ENCODE measurements at places on chromosomes 1 and 21.

GRCh38 chr1:203672346-203672745, 45.7 kb downstream of the ATP2B4 start:
- no peak for DNase-seq

DNA sequence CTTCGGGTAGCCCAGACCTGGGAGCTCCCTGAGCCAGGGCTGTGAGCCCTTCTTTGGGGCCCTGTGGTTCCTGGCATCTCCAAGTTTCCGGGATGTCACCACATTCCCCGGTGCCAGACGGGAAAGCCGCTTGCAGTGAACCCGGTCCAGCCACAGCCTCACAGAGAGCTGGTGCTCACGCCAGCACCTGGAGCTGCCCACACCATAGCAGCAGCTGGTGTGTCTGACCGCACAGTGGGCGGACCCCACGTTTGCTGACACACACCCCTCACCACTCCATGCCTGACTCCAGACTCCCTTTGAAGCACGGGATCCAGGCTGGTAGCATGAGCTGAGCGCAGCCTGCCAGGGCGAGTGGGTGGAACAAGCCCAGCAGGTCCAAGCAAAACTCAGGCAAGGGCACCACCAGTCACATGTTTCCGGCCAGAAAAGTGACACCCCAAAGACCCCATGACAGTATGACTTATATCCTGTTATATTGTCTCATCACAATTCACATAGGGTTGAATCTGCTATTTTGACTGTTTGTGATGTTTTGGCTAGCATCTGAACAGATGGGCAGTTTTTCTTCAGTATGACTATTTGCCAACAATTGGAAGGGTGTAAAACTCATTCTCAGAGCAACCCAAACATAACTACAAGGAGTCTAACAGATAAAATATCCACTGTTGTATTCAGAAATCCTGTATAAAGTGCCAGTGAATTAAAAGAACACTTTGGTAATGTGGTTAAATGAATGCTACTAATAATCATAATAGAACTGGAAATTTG, 285.4 kb downstream of the SMYD3 start:
- DNase-seq, result no peak

DNA sequence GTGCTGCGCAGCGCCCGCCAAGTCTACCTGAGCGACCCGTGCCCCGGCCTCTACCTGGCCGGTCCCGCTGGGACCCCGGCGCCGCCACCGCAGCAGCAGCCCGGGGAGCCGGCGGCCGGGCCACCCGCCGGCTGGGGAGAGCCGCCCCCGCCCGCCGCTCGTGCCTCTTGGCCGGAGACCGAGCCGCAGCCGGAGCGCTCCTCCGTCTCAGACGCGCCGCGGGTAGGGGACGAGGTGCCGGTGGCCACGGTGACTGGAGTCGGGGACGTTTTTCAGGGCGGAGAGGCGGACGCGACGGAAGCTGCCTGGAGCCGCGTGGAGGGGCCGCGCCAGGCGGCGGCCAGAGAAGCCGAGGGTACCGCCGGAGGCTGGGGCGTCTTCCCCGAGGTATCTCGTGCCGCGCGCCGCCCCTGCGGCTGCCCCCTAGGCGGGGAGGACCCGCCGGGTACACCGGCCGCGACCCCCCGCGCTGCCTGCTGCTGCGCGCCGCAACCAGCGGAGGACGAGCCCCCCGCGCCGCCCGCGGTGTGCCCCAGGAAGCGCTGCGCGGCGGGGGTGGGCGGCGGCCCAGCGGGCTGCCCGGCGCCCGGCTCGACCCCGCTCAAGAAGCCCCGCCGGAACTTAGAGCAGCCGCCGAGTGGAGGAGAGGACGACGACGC, 646 bp downstream of the IER5 start:
- no peak for DNase-seq

DNA sequence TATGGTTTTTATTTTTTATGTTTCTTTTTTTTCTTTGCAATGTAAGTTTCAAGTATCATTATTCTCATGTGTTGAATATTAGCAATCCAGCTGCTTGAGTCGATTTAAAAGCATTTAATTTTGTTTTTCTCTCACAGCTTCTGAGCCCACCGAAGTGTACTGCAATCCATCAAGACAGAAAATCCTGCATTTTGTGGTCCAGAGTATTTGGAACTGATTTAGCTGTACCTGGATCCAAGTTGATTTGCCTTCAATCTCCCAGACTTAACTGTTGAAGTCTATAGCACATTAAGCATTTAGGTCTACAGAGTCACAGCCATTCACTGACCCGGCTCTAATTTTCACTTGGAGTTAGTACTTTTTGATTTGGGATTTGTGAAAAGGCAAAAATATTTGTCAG, 622.9 kb upstream of the ADAMTS5 start:
- no peak for DNase-seq

GRCh38 chr1:93438716-93439115, 9.2 kb upstream of the FNBP1L start:
- DNase-seq, result no peak

DNA sequence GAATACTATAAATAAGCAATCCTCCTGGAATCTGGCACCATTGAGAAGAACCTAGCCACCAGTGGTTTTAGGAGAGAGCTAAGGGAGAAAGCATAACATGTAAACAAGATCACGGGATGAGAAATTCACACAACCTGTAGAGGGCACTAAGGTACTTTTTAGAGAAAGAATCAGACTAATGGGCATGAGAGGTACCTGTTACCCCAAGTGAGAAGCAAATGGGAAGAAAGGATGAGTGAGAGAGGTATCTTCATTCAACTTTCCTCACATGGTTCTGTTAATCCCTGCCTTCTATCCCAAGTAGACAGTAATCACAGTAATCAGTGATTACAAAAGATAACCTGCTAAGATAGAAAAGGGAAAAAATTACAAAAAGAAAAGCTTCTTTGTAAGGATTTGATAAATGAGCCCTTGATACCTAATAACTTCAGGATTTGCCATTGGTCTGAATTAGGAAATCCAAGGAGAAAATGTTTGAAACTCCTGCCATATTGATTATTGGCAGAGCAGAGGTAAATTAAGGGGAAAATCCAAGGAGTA, 251.1 kb upstream of the ADGRL2 start:
- DNase-seq, result no peak

DNA sequence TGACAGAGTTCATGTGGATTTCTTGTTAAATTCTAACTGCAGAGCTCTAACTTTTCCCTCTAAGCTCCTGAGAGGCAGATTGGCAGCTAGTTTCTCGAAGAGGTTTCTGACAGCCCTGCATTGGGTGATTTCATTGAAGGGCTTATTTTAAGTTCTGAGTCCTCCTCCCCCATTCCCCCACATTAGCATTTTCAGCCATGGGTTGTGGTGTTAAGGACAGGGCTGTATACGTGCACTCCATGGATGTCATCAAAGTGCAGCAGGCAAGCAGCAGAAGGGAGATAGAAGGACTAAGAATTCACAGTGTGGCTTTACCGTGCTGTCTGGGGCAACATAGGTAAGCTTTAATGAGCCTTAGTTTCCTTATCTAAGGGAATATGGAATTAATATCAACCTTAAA, 19.0 kb downstream of the CRYZ start:
- DNase-seq, result no peak

DNA sequence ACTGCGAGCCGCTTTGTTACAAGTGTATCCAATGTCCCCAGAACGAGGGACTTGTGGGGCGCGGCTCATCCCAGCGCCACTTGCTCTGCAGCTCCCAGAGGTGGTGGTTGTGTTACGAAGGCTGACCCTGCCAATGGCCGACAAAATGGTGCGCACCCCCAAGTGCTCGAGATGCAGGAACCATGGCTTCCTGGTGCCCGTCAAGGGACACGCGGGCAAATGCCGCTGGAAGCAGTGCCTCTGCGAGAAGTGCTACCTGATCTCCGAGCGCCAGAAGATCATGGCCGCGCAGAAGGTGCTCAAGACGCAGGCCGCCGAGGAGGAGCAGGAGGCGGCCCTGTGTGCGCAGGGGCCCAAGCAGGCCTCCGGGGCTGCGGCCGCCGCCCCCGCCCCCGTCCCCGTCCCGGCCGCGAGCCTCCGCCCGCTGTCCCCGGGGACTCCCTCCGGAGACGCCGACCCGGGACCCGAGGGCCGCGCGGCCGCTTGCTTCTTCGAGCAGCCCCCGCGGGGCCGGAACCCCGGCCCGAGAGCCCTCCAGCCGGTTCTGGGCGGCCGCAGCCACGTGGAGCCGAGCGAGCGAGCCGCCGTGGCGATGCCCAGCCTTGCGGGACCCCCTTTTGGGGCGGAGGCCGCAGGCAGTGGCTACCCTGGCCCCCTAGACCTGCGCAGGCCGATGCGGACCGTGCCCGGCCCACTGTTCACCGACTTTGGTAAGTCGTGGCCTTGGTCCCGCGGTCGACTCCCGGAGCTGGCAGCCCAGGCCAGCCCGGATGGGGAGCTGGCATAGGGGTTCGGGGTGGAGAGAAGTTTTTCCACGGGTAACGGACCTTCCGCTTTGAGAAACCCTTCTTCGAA, at the start of gene DMRTB1:
Gene DMRTB1 (plus strand): TSS at position 79 of the 855 bp plus-strand sequence. CDS start 55 bp downstream, at position 134.
- DNase-seq, result no peak

GRCh38 chr1:61253059-61253735, 170.8 kb downstream of the NFIA start:
- no peak for DNase-seq

DNA sequence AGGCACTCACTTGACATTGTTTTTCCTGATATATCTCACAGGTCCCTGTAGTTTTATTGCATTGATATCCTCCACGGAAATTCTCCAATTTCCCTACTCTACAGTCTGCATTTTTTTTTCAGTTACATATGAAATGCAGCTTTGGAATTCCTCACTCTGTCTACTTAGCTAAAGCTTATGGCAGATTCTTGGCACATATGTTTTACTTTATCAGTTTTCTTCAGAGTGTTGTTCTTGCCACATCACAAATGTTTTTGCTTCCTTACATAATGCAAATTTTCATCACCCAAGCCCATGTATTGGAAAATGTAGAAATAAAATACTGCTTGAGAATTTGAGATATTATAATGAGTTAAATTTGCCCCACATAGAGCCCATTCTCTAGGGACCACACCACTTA, 1895.1 kb downstream of the MRPL39 start:
- no peak for DNase-seq

GRCh38 chr21:32813265-32813903, 41.8 kb upstream of the PAXBP1 start:
- no peak for DNase-seq

- no peak for DNase-seq
These were observed 507.1 kb downstream of the BRINP3 start for GRCh38 chr1:189970331-189971230.

- no peak for DNase-seq
These were observed 8.8 kb upstream of the CCT8 start for GRCh38 chr21:29082046-29082815.

GRCh38 chr21:14917762-14918161, 147.0 kb downstream of the NRIP1 start:
- no peak for DNase-seq

DNA sequence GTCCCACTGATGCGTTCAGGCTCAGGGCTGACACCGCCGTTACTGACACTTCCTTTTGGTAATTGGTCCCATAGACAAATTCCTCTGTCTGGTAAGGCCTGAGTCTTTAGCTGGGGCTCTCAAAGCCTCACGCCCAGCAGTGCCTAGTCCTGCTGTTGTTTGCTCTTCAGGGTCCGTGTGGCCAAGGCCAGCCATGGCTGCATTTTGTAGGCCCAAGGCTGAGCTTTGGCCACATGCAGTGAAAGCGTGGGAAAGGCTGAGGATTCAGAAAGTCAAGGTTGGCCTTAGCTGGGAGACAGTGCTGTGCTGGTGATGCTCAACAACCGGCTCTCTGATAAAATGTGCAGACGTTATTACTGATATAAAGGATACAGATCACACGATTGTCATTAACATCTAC, 63.5 kb upstream of the C1orf174 start:
- no peak for DNase-seq

- no peak for DNase-seq
These were observed 21.1 kb downstream of the ZFYVE9 start for GRCh38 chr1:52162947-52163346.

- DNase-seq, result no peak
These were observed 38.5 kb upstream of the PGBD5 start for GRCh38 chr1:230464671-230465070.

DNA sequence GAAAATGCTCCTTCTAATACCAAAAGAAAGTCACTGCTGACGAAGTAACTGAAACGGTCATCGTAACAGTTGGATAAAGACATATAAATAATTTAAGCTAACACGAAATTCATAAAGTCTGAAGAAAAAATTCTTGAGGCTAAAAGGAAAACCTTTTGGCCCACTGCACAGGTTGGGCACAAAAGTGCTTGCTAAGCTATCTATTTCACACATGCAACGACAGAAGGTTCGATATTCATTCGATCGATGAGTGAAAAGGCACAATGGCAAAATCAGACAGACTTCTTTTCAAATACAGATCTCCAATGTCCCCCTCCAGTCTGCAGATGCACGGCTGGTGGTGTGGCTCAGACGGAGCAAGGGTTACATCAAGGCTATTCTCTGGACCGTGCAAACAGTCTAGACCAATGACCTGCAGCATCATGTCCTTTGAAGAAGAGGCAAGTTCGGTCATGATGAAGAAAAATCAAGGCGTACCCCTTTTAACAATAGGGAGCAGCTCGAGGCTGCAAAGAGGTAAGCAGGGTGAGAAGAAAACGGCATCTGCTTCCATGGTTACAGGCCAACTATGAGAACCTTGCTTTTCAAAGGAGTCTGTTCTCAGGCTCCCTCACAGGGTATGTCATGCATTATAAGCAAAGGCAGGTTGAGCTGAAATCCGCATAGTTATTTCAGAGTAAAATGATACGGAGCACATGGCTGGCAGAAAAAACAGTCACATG, 579.6 kb downstream of the USP25 start:
- no peak for DNase-seq

DNA sequence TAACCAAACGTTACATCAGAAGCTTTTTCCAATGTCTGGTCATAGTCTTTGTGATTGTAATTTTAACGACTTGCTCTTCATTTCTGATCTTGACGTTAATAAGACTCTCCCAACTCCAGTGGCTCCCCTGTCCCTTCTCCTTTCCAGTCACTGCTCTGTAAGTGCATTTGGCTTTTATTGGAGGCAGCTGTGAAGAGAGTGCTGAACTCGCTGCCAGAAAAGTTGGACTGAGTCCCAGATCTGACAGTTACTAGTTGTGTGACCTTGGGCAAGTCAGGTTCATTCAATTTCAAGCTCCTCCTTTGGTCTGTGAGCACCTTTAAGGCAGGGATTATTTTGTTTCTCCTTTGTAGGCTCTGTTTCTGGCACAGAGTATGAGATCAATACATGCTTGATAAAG, 109.6 kb upstream of the TSPAN2 start:
- no peak for DNase-seq

GRCh38 chr1:177017287-177017852, 147.1 kb downstream of the ASTN1 start:
- DNase-seq, result no peak

GRCh38 chr1:96583903-96584302, 137.7 kb upstream of the PTBP2 start:
- DNase-seq, result no peak

Data from stimulated activated CD4-positive, alpha-beta T cell treated with anti-CD3 and anti-CD28 coated beads, Interleukin-1b, Interleukin-23, amount 100 ng/mL, for 1 hour (primary cell).